Central memory CD4-positive, alpha-beta T cell (primary cell): ENCODE measurements at places on chromosomes 5 and 9.

DNA sequence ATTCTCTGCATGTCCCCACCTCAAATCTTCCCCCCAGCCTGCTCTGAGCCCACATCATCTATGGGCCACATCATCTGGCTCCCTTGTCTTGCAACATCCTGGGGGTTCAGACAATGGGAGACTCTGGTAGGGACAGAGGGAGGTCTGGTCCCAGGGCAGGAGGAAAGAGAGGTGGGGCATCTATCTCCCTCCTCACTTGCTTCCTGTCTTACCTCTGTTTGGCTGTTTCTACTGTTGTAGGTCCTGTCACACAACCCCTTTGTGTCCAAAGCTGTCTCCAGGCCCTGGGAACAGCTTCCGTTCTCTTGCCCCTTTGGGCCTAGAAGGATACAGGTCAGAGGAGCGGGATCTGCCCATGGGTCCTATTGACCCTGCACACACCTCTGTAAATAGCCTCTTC, 227.2 kb downstream of the NSG2 start:
- no peak for DNase-seq

DNA sequence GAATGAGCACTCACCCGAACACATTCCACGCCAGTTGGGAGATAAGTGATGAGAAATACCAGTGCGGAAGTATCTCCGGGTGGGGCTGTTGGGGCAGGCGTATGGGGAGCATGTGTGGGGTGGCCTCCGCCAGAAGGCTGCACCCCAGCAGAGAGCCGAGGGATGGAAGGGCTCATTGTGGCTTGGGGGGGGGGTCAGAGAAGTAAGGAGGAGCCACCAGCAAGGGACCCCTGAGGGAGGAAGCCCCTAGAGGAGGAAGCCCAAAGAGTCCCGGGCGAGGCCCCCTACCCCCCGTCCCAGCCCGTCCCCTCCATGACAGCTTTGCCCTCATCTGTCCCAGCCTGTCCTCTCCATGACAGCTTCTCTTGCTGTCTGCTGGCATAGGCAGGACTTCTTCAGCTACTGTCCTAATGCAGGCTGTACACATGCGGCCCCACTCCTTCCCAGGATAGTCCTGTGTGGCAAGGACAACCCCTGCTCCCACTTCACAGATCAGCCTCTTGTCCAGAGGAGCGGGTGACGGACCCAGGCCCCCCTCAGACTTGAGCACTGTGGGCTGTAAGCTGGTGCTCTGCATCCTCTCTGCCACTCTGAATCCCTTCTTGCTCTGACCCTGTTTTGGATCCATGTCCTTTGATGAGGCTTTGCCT, 239.6 kb downstream of the CACNA1B start:
- DNase-seq = no peak

GRCh38 chr5:41924872-41925554, at the start of gene FBXO4:
Gene FBXO4, plus strand, starts transcription at chr5:41925281. Its CDS starts 29 bp downstream, at chr5:41925310.
- peak; percentile 90 for DNase-seq

DNA sequence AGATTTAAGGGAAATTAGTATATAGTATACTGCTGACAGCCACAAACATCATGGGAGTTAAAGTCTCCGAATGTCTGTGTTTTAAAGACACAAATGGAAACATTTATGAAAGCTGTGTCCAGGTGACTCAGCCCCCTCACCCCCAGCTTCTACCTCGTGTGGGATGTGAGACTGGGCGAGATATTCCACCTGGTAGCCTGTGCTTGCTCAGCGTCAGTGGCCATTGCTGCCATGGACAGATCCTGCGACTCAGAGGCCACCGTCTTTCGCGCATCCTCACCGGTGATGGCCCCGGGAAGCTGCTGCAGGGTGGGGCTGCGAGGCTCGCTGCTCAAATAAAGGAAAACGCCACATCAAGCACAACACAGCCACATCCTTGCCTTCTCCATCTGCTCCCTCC, 31.2 kb upstream of the EXOC3 start:
- no peak for DNase-seq

DNA sequence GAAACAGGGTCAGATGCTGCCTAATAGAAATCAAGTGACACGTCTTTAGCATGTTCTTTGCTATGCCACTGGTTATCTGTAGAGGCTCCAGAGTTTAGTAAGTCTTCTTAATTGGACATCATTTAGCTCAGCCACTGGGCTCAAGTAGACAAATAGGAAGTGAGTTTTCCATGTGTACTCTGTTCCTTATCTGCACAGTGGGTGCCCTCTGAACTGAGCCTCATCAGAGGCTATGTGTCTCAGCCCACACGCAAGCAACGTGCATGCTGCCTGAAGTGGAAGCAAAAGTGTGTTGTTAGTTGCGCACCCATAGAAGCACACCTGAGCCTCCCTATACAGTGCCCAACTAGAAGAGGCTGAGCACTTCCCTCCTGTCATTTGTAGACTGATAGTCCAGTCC, 134.7 kb downstream of the SEMA5A start:
- no peak for DNase-seq

- no peak for DNase-seq
Measured at GRCh38 chr5:59169081-59169767, 586.3 kb downstream of the RAB3C start.

DNA sequence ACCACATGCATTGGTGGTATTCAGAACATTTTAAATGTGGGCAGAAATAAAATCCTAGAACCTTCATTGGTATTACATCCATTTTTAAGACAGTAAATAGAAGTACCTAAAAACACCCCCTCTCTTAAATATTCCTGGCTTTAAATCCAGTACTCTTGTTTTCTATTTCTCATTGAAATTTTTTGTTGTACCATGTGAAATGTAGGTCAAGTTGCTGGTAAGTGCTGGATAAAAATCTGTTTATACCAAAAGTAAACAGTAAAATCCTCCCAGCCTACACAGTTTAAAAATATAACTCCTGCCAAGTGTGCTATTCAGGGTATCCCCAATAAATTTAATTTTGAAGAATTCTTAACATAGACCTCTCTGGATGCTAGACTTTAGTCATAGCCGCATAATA, 75.0 kb upstream of the FST start:
- DNase-seq = no peak

GRCh38 chr5:139390639-139391569, 1.2 kb upstream of the MZB1 start:
- DNase-seq = no peak

DNA sequence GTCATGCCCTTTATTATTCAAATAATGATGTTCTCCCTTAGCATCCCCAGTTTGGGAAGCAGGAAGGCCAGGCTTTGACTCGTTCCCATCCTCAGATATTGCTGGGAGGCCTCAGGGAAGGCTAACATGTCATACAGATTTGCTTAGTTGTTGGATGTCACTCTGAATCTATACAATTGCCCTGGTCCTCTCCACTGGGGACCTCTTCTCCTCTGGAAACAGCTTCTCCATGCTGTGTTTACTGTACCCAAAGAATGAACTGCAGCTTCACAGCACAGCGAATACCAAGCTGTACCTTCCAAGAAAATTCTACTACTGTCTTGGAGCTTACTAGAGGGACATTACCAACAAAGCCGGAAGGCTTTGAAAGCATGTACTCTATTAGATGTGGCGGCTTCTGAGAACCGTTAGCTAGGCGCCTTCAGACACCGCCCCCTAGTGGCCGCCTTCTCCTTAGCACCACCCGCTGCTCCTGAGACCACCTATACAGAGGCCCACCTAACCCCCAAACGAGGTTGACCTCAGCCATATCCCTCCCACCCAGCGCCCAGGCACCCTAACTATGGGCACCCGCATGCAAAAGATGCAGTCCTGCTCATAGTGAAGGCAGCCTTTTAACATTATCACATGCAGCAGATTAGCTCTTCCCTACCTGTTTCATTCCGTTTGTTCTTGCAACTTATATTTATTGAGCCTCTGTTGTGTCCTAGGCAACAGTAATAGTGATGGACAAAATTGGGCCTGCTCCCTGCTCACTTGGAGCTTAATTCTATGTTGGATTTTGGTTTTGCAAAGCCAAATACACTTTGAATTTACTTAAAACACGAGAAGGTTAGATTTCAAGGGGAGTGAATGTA, 34.9 kb upstream of the FOXI1 start:
- DNase-seq = no peak

GRCh38 chr5:71582945-71583584, 4.1 kb upstream of the MCCC2 start:
- no peak for DNase-seq

DNA sequence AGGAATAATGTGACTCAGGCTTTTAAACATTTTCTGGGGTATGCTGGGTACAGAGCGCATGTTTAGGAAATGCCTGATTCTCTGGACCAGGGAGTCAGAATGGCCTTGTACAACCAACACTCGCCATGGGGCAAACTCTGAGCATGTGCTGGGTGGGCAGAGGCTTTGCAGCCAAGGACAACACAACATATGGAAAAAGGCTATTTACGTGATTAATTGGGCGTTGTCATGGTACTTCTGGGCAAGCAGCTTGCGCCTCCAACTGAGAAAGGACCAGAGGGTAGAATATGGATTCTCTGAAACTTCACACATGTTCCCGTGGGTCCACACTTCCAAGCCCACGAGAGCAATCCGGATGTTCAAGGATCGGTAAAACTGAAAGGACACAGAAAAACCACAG, 49.1 kb downstream of the NIPAL4 start:
- no peak for DNase-seq

DNA sequence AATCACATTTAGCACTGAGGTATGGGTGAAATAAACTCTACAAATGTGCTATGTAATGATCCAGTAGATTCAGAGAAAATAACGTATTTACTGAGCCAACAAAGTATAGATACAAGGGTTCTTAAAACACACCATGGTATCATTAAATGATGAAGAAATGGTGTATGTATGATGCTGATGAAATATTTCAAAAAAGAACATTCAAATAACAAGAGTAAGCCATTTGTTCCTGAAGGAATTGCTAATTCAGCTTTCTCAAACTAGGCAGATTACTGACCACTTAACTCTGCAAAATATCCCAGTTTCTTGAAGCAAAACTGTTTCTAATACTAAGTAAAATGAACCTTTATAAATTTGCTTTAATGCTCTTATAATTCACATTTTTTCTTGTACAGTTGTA, 97.6 kb upstream of the IFNE start:
- DNase-seq = no peak

- no peak for DNase-seq
Measured at GRCh38 chr9:18824095-18824666, 208.8 kb downstream of the SAXO1 start.

- DNase-seq = no peak
Measured at GRCh38 chr9:97966493-97966892, 16.6 kb upstream of the ANP32B start.

DNA sequence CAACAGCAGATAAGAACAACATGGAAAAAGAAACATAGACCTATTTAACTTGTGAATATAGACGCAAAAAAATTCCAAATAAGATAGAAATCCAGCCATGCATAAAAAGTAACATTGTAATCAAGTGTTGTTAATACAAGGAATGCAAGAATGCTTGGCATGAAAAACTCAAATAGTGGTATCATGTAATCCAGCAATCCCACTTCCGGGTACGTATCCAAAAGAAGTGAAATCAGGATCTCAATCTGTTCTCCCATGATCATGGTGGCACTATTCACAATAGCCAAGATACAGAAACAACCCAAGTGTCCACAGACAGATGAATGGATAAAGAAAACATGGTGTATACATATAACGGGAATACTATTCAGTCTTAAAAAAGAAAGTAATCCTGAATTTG, 437.4 kb downstream of the ARHGEF28 start:
- DNase-seq = no peak

GRCh38 chr9:129869585-129870501, 34.6 kb downstream of the USP20 start:
- no peak for DNase-seq

GRCh38 chr5:1479581-1480188, 34.4 kb upstream of the SLC6A3 start:
- peak; percentile 18 for DNase-seq

GRCh38 chr9:121649476-121650216, 1.8 kb upstream of the DAB2IP start:
- no peak for DNase-seq

GRCh38 chr5:59665086-59665831, 228.3 kb downstream of the PDE4D start:
- DNase-seq = no peak

DNA sequence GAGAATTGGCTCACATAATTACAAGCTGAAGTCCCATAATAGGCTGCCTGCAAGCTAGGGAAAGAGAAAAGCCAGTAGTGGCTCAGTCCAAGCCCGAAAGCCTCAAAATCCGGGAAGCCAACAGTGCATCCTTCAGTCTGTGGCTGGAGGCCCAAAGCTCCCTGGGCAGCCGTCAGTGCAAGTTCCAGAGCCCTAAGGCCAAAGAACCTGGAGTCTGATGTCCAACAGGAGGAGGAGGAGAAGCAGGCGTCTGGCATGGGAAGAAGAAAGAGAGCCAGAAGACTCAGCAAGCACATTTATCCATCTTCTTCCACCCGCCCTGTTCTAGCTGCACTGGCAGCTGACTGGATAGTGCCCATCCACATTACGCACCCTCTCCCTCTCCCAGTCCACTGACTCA, 213.4 kb downstream of the GAS1 start:
- DNase-seq = no peak

- DNase-seq = no peak
Measured at GRCh38 chr5:135729321-135729786, 105.1 kb upstream of the SLC25A48 start.

GRCh38 chr5:19258686-19259085, 729.3 kb downstream of the CDH18 start:
- no peak for DNase-seq

DNA sequence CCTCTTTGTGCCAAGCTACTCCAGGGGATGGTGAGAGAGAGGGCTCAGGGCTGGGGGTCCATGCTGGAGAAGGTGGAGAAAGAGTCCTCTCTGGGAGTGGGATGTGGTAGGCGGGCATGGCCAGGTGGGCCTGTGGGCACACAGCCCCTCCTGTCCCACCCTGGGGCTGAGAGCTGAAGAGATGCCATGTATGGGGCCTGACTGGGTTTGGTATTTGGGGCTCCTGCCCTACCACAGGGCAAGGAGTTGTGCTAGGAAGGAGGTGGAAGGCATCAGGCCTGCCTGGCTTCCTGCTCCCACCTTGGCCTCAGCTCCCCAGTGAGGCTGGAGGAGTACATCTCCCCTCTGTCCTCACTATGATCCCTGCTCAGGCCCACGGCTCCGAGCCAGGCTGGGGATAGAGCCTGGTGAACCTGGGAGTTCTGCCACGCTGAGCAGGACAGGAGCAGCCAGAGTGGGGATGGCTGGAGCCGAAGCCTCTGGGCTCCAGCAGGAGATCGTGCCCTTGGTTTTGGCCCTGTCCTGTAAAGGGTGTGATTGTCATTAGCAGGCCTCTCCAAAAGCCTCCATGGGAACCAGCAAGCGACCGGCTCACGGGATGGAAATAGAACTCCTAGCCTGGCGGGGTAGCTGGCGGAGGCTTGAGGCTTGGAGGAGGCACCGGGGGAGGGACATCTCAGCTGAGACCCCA, 75.5 kb downstream of the CACNA1B start:
- DNase-seq = no peak

- DNase-seq = no peak
Measured at GRCh38 chr5:128494516-128494915, 43.5 kb downstream of the FBN2 start.

GRCh38 chr5:133664422-133664821, 52.1 kb upstream of the FSTL4 start:
- DNase-seq = no peak

DNA sequence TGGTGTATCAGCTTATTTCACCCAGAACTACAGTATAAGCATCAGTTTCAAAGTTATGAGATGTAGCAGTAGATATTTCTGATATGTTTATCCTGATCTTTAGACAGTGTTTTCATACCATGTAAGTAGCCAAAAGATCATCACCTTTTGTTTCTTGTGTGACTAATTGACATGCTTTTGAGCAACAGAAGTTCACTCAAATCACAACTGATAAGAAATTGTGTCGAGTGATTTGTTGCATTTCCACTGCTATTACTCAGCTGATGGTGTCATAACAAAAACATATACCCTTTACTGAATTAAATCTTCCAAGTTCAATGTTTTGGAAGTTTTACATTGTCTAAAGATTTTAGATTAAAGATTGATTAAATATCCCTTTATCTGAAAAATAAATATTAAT, 324.5 kb downstream of the TUSC1 start:
- no peak for DNase-seq
